B cell (primary cell): ENCODE measurements at places on chromosomes 7 and 10. TPM values are rescaled to one million over a fixed set of nuclear protein-coding genes. Genes with fewer than 3 reads are reported as not detected.

DNA sequence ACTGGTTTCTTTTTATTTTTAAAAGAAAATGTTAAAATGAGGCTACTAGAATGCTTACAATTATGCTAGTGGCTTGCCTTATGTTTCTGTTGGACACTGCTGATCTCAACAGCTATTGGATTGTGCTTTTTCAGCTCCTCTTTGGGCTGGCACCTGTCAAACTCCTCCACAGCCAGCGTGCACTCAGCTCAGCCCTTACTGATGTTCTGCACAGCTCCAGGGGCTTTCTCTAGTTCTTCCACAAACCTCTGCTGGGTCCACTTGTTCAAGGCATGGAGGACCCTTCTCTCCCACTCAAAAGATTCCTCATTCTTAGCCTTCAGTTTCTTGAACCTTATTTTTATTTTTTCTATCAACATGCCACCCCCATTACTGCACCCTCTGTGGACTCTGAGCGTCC, 96.0 kb downstream of the VIPR2 start:
- no peak for DNase-seq

DNA sequence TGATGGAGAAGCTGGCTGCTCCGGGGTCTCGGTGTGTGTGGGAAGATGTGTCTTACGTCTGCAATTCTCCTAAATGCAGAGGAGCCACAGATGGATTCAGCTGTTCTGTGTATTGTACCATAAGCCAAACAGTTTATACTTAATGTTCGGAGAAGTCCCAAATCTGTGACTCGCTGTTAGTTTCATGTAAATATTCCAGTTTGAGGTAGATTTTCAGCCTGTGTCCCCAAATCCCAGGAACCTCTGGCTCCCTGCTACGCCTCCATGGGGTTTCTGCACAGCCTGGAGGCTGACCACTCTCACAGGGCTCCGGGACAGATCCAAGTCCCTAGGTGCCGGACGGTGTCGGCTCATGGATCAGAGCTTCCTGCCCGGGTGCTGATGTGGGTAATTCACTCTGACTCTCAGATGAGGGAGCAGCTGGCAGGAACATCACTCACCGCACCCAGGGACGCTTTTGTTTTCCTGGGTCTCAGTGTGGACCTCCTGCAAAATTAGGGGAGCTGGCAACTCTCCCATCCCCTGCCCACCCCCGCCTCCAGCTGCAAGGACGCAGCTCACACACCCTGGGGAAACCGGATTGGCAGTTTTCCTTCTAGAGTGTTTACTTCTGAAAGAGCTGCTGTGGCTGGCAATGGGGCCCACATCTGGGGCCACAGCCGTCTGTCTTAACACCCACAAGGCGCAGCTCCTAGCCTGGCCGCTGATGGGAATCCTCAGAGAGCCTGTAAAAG, 421.1 kb upstream of the FOXK1 start:
- DNase-seq, result no peak

Gene HOXA2
- not detected in 2 replicates for total RNA-seq

Gene DBF4
- total RNA-seq, result 21.0 and 27.6 TPM in 2 replicates

DNA sequence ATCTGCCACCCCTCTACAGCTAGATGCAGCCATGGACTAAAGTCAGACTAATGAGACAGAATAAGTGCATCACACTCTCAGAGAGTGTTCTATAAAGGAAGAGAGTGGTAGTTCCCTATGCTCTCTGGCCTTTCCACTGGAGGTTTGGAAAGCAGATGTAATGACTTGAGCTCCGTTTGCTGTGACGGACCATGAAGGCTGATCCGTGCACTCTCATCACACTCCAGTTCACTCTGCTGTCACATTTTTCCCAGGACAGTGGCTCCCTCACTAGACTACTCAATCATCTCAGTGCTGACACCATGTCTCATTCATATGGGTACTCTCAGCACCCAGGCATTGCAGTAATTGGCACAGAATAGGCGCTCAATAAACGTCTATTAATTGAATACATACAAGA, 20.4 kb downstream of the TRDMT1 start:
- no peak for DNase-seq

GRCh38 chr10:113305871-113306270, 247.0 kb upstream of the HABP2 start:
- no peak for DNase-seq

Gene RARRES2
- total RNA-seq, result 0.46 TPM in 1 of 2 replicates, not detected in the other

- peak; percentile 87 for DNase-seq
Observed at GRCh38 chr10:103692436-103692951, 162.9 kb downstream of the SH3PXD2A start.
